ENCODE measurements at places on chromosomes 3 and 15.

- no peak for DNase-seq
These were observed 218.6 kb downstream of the PTPRG start for GRCh38 chr3:61780016-61780415.

GRCh38 chr3:126848991-126849390 is 133.9 kb upstream of the PLXNA1 start:
- no peak for DNase-seq

DNA sequence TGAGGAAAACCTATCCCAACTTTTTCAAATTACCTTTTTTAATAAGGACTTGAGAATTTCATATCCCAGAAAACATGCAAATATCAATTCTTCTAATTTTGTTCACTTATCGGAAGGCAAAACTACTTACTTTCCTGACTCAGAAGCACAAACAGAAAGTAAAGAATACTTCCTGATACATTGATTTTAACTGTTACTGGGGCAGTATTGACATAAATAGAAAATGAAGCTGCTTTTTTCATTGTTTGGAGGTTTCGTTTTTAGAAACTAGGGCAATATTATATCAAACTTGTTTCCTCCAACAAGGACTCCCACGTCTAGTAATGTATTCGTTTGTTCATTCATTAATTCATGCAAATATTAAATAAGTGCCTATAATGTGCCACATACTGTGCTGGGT is 19.1 kb downstream of the PAQR9 start:
- no peak for DNase-seq

DNA sequence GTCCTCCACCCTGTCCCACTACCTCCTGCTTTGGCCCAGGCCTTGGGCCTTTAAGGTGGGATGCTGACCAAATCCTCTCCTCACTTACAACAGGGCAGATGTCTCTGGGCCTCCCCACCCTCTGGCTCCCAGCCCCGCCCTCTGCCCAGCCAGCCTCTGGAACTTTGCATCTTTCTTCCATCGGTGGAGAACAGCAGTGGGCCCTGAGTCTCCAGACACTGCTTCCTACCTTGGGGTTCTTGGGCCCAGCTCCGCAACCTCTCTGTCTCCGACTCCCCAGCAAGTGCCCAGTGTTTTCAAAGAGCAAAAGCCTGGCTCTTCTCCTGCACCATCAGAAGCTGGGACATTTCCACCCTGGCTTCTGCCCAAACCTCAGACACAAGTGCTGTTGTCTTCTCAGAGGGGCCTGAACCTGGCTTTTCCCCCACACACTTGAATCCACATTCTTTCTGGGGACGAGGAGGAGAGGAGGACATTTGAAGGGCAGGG is 33.1 kb downstream of the MRAS start:
- no peak for DNase-seq

GRCh38 chr3:51381333-51381705 is 3.8 kb upstream of the MANF start:
- DNase-seq = no peak

- DNase-seq = no peak
These were observed 2.6 kb upstream of the NFKBIZ start for GRCh38 chr3:101846709-101847108.

DNA sequence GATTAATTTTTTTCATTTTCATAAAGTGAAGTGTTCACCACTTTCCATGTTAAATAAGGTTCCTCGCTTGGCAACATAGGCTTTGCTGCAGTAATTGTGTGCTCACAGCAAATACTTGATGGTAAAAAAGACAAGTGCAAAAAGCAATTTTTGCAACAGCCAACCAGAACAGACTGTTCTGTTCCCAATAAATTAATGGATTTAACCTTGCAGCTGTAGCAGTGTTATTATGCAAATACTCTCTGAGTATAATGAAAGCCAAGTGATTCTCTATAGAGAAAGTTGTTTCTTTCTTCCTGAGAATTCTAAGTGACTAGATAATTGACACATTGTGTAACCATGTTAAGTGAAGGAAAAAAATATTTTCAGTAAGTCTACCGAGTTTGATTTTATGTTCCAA is 183.7 kb upstream of the NAALADL2 start:
- DNase-seq = no peak

- DNase-seq = no peak
These were observed 21.5 kb downstream of the C2CD4A start for GRCh38 chr15:62088353-62088693.

GRCh38 chr15:68352401-68353062 is 75.0 kb downstream of the FEM1B start:
- no peak for DNase-seq

DNA sequence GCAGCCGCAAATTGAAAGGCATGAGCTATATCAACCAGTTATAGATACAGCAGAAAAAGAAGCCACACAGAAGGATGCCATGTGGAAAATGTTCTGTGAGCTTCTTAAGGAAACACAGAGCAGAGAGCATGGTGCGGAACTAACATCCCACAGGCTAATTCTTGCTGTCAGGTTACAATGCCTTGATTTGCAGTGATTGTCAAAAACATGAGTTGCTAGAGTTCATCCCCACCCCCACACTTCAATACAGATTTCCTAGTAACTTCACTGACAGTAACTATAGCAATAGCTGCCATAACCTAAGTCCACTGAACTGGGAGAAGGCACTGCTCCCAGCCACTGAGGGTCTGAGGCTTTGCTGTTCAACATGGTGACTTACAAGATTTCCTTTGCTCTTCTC is 821.6 kb downstream of the SQOR start:
- DNase-seq = no peak

DNA sequence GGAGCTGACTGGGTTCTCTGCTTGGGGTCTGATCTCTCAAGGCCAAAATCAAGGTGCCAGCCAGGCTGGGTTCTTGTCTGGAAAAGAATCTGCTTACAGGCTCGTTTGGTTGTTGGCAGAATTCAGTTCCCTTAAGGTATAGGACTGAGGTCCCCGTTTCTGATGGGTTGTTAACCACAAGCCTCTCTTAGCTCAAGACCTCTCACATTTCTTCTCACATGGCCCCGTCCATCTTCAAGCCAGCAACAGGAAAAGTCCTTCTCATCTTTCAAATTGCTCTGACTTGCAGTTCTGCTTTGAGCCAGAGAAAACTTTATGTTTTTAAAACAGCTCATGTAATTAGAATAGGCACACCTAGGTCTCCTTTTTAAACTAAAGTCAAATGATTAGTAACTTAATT is 20.4 kb downstream of the UACA start:
- no peak for DNase-seq

- no peak for DNase-seq
These were observed 99.1 kb downstream of the ADCY5 start for GRCh38 chr3:123349566-123350435.

DNA sequence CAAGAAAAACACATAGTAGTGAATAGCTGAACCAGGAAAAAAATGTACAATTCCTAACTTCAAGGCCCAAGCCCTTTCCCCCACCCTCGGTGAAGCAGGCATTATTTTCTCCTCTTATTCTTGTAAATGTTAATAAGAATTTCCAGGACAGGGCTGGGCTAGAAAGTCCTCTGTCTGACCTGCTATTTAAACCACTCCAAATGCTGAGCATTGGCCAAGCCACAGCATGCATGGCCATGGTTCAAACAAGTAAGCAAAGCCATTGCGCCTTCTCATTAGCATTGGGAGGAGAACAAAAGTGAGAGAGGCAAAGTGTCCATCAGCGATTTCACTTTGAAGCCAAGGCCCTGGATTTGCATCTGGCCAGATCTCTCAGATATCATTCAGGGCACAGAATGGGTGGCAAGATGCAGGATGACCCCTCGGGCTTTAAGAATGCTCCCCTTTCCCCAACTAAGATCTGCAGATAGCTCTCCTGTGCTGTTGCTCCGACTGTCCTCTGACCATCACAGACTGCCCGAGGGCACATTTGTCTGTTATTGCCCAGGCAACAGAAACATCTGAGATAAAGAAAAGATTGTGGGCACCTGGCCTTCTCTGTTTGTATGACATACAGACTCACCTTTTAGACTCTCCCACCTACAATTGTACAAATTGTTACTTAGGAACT is 46.3 kb downstream of the CEMIP start:
- DNase-seq = no peak

DNA sequence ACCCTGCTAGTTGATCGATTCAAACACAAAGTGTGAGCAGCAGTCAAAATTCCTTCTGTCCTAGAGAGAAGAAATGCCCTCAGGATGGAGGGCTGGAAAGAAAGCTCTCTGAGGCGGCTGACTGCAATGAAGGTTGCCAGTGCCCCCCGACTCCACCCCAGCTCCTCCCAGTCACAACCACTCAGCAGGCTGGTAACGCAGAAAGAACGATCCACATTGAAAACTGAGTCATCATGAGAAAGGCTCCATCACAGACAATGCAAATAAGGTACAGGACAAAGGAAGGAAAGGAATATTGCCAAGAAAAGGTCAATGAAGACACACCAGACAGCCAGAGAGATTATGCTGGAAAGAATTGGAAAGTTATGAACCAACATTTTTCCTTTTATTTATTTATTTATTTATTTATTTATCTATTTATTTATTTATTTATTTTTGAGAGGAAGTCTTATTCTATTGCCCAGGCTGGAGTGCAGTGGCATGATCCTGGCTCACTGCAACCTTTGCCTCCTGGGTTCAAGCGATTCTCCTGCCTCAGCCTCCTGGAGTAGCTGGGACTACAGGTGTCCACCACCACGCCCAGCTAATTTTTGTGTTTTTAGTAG is 17.4 kb upstream of the VGLL4 start:
- DNase-seq = no peak

DNA sequence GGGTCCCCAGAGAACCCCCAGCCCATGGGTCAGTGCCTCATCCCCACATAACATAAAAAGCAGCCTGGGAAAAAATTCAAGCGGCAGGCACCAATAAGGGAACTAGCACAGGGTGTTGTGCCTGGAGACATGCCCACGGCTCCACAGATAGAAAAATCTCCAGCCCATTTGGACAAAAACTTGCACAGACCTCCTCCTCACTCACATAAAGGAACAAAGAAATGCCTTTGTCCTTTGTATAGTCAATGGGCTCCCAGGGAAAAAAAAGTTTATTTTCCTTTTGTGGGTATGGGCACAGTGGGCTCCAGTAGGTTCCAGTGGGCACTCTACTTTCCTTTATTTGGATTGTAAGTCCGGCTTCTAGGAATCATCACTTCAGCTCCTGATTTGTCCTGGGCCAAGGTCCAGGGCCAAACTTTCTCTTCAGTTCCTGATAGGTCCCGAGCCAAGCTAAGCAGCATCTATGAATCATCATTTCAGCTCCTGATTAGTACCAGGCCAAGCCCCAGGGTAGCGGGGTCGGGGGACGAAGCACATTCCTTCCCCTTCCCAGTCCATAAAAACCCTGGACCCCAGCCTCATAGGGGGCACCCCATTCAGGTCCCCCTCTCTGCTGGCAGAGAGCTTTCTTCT is 1.6 kb upstream of the DNAH12 start:
- DNase-seq = no peak

DNA sequence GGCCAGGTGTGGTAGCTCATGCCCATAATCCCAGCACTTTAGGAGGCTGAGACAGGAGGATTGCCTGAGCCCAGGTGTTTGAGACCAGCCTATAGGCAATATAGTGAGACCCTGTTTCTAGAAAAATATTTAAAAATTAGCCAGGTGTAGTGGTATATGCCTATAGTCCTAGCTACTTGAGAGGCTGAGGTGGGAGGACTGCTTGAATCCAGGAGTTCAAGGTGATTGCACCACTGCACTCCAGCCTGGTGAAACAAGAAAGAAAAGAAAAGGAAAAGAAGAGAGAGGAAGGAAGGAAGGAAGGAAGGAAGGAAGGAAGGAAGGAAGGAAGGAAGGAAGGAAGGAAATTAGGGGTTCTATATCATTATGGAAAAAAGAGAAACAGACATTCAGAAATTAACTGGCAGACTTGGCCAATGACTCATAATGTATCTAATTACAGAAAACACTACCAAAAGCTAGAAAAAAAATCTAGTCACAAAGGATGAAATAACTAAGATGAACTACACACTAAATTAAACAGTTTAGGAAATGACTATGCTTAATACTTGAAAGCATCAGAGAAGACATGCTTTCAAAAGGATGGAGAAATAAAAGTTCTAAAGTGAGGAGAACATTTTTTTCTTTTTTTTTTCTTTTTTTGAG is 45.4 kb upstream of the TERB2 start:
- no peak for DNase-seq

GRCh38 chr15:74176262-74177214 is 3.0 kb downstream of the ISLR start:
- DNase-seq = no peak

GRCh38 chr3:40877631-40878463 is 321.5 kb upstream of the CTNNB1 start:
- DNase-seq = no peak

- no peak for DNase-seq
These were observed 13.5 kb downstream of the PLD1 start for GRCh38 chr3:171796625-171797264.

DNA sequence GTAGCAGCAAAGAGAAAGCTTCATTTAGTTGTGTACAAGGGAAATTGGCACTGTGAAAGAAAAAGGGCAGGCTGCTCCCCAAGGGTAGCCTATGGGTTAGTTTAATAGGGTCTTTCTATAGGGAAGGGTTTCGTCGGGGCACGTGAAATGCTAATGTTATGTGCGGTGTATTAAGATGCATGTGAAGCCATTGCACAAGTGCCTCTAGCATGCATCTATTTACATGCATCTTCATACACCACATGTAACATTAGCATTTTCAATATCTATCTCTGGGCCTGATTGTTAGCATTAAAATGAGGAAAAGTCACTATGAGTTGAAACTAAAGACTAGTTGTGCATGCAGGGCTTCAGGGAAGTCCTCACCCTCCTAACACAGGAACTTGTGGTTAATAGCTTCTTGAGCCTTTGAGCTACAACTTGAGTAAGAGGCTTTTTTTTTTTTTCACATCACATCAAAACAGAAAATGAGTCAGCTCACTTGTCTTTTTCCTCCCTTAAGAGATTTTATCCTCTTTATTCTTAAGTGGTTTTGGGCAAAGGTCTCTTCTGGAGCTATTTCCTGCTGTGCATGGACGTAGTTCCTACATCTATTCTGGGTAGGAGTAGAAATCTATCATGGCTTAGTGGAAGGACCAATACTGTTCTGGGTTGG is 613.4 kb downstream of the ZPLD1 start:
- no peak for DNase-seq

DNA sequence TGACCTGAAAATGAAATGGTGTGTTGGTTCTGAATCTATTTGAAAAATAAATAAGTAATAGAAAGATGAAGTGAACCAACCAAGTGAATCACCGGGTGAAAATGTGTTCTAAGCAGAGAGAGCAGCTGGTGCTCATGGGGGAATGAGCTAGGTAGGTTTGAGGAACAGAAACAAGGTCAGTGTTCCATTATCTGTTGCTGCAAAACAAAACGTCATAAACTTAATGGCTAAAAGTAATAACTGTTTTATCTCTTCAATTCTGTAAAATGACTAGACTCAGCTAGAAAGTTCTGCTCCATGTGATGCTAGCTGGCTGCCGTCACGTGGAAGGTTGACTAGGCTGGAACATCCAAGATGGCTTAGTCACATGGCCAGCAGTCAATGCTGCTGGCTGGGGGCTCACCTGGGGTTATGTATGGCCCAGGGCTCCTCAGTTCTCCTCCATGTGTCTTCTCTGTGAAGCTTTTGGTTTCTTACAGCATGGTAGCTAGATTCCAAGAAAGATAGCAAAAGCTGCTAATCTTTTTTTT is 13.3 kb upstream of the SH3BP5 start:
- DNase-seq = no peak

GRCh38 chr3:149717391-149718056 is 34.8 kb downstream of the COMMD2 start:
- DNase-seq = no peak
